ENCODE measurements at places on chromosomes 13 and 19.

- DNase-seq, result peak; percentile 24
Measured at GRCh38 chr13:40221460-40222201, 444.8 kb downstream of the FOXO1 start.

- DNase-seq, result no peak
Measured at GRCh38 chr13:112895521-112896465, 73.2 kb upstream of the MCF2L start.

DNA sequence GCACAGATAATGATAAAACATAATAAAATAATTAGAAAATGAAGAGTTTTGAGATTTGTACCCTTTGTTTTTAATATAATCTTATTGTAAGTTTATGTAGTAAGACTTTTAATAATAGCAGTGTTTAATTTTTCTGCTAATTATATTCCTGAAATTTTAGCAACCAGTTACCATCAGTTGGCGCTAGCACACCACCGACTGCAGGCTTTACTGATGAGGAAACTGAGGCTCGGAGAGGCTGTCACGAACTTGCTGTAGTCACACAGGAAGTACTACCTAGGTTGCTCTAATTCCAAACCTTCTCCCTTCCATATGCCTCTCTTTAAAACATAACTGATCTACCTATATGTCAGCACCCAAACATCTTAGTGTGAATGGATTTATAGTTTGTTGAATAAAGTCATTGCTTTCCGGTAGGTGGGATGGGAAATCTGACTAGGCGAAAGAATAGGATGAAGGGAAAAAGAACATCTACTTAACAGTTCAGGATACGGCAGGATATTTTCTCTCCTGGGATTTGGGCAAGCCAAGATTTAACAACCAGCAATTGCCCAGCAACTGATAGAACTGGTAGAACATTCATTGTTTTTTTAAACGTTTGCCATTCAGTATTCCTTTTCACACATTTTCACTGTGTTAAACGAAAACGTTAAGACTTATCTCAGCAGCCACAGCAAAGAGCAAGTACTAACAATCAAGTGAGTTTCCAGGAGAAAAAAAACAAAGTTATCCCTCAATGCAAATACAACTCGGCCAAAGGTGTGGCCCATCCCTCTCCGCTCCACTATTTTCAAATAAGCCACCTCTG is 822 bp upstream of the RFXAP start:
- DNase-seq, result no peak

DNA sequence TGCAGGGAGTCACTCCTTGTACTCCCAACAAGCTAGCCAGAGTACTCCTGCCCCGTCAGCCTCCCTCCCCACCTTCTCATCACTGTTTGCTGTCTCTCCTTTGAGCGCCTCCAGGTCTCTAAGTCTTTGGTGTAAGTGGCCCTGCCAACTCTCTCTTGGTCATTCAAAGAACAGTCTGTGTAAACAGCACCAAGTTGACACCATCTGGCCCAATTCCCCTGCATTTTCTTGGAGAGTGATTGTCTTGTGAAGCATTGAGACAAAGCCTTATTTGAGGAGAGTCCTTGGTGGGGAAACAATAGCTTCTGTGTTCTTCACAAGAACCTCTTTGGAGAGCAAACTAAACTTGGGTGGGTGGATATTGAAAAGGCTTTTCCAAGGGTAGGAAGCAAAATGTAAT is 114.6 kb upstream of the RNF113B start:
- no peak for DNase-seq

GRCh38 chr13:63948045-63948444 is 2532.4 kb upstream of the PCDH20 start:
- no peak for DNase-seq

DNA sequence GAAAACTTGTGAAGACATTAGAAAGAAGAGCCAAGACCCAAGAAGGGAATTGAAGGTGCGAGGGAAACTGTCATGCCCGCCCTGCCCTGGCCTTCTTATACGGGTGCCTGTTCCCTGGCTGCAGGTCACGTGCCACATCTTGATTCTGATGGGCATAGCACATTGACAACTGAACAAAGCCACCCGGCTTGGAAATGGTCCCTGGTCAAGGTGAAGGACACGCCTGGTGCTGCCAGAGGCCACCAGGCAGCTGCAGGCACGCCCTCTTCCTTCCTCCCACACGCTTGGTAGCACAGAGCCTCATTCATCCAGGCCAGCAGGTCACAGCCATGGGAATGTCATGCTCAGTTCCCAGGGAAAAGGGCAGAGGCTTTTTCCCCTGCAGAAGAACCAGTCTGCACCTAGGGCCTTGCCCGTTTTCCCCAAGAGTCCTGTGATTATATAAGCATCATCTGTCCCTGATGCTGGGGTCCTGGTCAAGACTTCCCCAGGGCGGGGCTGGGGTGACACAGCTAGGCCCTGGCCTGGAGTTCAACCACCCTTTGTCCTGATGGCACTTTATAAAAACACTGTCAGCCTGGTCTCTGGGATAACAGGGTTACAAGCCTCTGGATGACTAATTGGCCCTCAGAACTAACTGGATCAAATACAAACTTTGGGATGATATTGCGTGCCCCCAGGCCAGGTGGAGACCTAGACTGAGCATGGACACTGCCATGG is 56.0 kb downstream of the CDADC1 start:
- no peak for DNase-seq

- DNase-seq, result no peak
Measured at GRCh38 chr19:24002256-24002945, 84.6 kb upstream of the ZNF254 start.

DNA sequence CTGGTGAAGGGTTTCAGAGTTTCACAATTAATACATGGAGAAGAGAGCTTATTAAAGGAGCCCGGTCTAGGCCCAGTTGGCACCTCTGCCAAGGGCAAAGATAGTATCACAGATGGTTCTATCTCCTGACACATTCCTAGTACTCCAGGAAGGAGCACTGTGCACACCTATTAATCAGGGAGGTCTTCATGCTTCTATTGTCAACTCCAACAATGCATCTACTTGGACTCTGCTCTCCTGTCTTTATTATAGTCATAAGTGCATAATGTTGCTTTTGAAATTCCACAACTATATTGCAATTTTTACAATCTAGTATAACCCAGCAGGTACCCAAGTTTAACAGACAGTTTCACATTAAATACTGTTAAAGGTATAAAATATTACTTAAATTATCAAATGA is 174.5 kb upstream of the TSC22D1 start:
- DNase-seq, result no peak

DNA sequence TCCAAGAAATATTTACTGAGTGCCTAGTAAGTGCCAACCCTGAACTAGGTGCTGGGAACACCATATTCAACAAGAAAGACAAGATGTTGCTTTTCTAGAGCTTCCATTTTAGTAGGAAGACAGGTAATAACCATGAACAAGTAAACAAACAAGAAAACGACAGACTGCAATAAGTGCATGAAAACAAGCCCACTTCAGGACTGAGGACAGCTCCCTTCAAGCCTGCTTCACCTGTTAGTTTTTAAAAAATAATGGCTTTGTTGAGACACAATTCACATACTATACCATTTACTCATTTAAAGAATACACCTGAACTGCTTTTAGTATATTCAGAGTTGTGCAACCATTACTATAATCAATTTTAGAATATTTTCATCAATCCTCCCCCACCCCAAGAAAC is 30.4 kb downstream of the CYP4F22 start:
- DNase-seq, result no peak

GRCh38 chr19:42053037-42053935 is 16.7 kb downstream of the GRIK5 start:
- no peak for DNase-seq

GRCh38 chr13:49643035-49643646 is 14.8 kb downstream of the ARL11 start:
- DNase-seq, result no peak

- DNase-seq, result peak; percentile 82
Measured at GRCh38 chr13:46575818-46576221, 22.9 kb downstream of the LRCH1 start.

DNA sequence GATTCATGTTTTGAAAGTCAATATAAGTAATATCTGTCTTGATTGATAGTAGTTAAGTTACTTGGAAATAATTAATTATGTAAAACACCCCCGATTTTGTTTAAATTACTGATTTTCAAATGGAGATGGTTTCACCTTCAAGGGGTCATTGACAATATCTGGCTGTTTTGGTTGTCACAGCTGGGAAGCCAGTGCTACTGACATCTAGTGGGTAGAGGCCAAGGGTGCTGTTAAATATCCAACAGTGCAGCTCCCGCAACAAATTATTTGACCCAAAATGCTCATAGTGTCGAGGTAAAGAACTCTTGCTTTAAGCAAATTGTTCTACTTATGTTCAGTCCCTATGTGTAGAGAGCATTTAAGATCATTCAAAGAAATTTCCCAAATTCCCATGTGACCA is 50.6 kb upstream of the PCDH20 start:
- no peak for DNase-seq
